Foreskin keratinocyte (primary cell): ENCODE measurements at places on chromosomes 3 and 15. TPM values are rescaled to one million over a fixed set of nuclear protein-coding genes. Genes with fewer than 3 reads are reported as not detected.

Gene TNFAIP8L3
- 0.17 and 0.19 TPM in 2 replicates for polyA plus RNA-seq

Gene HCLS1
- 2.0 and 2.2 TPM in 2 replicates for polyA plus RNA-seq

Gene CYP11A1
- polyA plus RNA-seq = 0.04 TPM in 1 of 2 replicates, not detected in the other

Gene SELENOT
- 92.1 and 110 TPM in 2 replicates for polyA plus RNA-seq

Gene DCP1A
- 2.6 and 2.9 TPM in 2 replicates for polyA plus RNA-seq

Gene PRR20G
- 0.20 and 0.27 TPM in 2 replicates for polyA plus RNA-seq
